ENCODE measurements at places on chromosomes 4 and X.

GRCh38 chr4:129358571-129358970, 262.6 kb downstream of the C4orf33 start:
- DNase-seq: no peak

DNA sequence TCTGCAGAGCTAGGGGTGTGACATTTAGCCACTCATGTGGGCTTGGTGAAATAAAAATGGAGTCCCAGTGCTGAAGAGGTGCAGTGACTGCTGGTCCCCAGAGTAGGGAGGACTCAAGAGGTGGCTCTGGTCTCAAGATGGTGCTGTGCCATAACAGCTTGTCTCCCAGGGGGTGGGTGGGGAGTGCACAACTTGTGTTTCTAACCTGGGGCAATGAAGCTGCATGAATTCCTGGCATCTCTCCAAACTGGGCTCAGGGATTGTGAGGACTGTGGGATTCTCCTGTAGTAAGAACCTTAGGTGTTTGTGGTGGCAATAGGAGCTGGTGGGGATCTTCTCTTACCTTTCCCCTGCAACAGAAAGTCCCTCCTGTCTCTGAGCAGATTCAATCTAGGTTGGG, 278.9 kb upstream of the SFRP2 start:
- DNase-seq: no peak

GRCh38 chr4:88584471-88584900, 7.8 kb upstream of the HERC3 start:
- no peak for DNase-seq

- no peak for DNase-seq
Measured at GRCh38 chrX:8075636-8076035, 95.4 kb downstream of the VCX2 start.

DNA sequence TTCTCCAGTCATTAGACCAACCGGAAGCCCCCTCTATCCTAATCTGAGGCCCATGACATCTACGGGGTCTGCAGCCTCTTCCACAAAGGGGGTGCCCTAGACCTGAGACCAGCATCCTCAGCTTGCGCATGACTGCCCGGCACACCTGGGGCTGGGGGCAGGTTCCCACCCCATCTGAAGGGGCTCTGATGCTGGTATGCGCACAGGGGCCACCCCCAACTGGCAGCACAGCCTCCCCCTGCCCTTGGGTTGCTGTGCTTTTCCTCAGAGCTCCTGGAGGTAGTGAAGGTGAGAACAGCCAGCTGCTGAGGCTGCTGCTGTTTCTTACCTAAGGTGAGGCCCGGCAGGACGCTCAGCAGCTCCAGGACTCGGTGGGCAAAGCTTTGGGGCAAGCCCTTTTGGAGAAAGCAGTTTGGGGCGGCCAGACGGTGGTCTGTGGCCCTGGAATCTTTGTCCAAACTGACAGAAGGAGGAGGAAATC, 18.9 kb upstream of the CPLX1 start:
- no peak for DNase-seq
